ENCODE measurements at places on chromosomes 1 and 21.

GRCh38 chr1:6343506-6344405 is 49.8 kb downstream of the ACOT7 start:
- DNase-seq, result no peak

DNA sequence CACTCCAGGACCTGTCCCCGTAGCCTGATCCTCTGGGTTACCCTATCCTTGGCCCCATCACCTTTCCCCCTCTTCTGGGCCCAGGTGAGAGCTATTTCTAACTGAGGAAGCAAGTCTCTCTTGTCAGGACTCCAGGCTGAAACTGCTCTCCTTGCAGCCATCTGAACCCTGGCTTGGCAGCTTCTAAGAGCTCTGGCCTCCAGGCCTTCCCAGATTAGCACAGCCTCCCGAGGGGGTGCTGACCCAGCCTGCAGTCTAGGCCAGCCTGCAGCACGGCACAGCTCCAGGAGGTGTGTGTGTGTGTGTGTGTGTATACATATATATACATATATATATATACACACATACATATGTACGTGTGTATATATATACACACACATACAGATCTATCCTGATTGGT is 17.4 kb downstream of the CACNA1S start:
- DNase-seq, result no peak

DNA sequence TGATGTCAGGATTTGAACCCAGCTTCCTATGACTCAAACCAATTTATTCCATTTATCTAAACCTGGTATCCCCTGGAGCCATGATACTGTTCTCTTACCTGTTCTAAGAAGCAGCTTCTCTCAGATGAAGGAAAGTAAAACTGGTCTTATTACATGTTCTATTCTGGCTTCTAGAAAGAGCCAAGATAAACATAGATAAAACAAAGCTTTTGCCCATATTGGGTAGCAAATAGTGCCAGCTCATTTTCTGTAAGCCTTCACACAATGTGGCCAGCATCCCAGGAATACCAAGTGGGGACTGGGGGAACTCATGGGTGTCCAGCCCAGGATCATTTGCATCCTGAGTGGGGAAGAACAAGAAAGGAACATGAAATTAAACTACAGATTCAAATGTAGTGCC is 53.5 kb upstream of the EPHA8 start:
- no peak for DNase-seq

DNA sequence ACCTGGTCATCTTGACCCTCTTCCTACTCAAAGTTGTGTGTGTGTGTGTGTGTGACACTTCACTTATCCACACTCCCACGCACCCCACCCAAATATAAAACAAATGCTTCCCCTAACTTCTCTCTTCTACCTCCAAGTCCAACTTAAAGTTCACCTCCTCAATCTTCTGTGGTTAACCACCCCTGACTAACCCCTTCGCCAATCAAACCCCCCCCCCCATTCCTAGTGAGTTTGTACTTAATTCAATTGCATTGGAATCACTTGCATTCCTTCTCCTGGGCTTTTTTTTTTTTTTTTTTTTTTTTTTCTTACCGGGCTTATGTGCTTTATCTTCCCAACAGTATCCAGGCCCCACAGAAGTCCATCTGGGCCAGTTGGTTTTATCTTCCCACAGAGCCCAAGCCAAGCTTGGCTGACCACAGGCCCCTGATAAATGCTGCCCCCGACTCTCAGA is 78.4 kb downstream of the CD58 start:
- DNase-seq, result no peak

DNA sequence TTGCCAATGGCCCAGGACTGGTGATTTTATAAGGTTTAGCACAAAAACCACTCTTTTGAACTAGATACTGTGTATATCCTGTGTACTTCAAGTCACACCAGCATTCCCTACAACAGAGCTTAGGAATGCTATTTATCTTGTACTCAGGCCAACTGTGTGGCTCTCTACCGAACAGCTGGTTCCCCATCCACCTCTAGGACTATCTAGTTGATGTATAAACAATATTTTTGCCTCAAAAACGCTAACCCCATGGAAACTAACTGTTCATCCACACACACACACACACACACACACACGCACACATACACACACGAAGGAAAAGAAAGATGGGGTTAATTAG is 28.7 kb upstream of the SLC45A3 start:
- no peak for DNase-seq

DNA sequence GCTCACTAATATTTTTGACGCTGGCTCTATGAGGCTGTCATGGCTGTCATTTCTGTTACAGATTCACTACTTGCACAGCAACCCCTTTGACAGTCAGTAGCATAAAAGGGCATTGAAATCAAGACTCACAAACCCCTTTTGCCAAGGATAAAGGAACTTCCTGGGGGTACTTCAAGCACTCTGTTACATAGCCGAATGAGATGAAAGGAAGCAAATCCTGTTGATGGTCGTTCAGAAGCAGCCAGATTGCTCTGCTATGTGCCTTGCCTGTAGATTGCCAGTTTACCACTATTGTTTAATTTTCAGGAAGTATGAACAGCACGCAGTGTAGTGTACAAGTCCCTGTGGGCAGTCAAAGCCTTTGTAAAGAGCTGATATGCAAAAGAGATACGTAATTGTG is 296.2 kb downstream of the LRRIQ3 start:
- DNase-seq, result no peak

DNA sequence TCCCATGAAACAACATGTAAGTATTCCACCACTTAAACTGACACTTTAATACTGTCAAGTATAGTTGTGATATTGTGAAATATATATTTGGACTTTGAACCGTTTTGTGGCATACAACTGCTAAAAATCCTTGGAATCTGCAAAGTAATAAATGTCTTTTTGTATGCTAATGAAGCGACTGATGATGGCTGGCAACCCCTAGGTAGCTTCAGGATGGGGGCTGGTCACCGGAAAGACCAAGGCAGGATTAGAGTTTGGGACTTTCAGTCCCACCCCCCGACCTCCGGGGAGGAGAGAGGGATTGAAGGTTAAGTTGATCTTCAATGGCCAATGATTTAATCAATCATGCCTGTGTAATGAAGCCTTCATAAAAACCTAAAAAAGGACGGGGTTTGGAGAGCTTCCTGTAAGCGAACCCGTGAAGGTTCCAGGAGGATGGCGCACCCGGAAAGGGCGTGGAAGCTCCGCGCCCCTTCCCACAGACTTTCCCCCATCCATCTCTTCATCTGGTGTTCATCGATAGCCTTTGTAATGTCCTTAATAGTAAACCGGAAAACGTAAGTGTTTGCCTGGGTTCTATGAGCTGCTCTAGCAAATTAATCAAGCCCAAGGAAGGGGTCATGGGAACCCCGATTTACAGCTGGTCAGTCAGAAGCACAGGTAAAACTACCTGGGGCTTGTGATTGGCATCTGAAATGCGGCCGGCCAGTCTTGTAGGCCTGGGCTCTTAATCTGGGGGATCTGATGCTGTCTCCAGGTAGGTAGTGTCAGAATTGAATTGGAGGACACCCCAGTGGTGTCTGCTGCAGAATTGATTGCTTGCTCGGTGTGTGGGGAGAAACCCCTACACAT is 1.8 kb upstream of the ZNF281 start:
- DNase-seq, result no peak

DNA sequence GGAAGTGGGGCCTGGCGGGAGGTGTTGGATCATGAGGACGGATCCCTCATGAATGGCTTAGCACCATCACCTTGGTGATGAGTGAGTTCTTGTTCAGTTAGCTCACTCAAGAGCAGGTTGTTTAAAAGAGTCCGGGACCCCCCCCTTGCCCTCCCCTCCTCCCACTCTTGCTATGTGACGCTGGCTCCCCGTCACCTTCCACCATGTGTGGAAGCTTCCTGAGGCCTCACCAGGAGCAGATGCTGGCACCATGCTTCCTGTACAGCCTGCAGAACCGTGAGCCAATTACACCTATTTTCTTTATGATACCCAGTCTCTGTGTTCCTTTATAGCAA is 3.0 kb upstream of the SLC19A1 start:
- no peak for DNase-seq

DNA sequence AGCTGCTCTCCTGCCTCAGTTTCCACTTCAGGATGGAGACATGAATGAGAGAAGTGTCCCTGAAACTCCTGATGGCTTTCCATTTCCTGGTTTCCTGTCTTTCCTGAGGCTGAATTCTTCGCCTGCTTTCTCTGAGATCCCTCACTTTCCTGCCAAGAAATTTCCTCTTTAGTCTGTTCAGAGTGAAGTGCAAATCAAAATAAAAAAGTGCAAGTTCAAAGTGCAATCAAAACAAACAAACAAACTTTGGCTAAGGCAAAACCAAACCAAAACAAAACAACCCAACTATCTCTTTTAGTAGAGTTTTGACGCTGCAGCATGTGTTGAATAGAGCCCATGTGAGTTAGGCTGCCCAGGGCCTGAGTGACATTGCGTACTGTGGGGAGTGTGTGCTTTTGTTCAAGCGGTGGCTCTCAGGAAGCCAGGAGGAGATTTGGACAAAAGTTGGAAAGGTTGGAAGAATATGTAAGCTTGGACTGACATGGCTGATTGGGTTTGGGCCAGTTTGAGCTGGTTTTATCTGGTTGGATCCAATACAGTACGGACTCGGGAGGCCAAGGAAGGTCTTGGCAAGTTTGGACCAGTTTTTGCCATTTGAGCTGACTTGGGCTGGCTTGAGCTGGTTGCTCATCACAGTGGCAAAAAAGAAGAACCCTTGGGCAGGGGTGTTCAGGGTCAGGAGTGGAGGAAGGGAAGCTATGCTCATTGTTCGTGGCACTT is 61.1 kb upstream of the TINAGL1 start:
- no peak for DNase-seq

DNA sequence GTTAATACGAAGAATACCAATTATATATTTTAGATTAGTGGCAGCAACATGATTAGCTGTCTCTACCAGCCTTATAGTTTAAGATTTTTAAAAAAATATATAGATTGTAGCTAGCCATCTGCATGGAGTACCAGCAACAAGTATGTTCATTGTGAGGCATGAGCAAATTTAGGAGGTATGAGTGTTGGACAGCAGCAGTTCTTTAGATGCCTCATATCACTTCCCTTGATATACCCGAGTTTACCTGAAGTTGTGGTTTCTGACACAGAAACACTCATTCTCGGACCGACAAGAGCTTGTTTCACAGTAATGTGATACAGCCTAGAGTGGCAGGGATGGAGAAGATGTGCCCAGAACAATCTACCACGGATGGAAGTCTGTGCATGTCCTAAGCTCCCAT is 69.1 kb downstream of the RGS18 start:
- no peak for DNase-seq

DNA sequence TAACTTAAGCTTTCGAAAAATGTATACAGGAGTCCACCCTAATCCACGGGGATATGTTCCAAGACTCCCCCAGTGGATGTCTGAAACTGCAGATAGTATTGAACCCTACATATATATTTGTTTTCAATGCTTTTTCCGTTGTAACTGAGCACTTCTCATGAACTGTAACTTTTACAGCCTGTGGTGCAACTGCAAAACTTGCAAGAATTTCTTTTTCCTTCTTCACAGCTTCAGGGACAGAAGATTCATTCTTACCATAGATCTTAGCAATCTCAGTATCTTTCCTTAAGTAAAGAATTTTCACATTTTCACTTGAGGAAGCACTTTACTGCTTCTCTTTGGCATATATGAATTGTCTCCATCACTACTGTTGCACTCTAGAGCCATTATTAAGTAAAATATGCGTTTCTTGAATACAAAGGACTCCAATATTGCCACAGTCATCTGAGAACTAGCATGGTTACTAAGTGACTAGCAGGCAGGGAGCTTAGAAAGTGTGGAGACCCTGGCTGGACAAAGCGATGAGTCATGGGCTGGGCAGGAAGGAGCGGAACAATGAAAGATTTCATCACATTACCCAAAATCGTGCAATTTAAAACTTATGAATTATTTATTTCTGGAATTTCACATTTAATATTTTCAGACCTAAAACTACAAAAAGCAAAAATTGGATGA is 14.1 kb downstream of the DPYD start:
- DNase-seq, result no peak

GRCh38 chr1:116711263-116711840 is 42.9 kb upstream of the CD2 start:
- DNase-seq, result peak; percentile 21

- no peak for DNase-seq
Observed at GRCh38 chr1:35398739-35399138, 130.2 kb downstream of the ZMYM4 start.

- DNase-seq, result no peak
Observed at GRCh38 chr1:22398656-22399420, 52.8 kb upstream of the ZBTB40 start.

DNA sequence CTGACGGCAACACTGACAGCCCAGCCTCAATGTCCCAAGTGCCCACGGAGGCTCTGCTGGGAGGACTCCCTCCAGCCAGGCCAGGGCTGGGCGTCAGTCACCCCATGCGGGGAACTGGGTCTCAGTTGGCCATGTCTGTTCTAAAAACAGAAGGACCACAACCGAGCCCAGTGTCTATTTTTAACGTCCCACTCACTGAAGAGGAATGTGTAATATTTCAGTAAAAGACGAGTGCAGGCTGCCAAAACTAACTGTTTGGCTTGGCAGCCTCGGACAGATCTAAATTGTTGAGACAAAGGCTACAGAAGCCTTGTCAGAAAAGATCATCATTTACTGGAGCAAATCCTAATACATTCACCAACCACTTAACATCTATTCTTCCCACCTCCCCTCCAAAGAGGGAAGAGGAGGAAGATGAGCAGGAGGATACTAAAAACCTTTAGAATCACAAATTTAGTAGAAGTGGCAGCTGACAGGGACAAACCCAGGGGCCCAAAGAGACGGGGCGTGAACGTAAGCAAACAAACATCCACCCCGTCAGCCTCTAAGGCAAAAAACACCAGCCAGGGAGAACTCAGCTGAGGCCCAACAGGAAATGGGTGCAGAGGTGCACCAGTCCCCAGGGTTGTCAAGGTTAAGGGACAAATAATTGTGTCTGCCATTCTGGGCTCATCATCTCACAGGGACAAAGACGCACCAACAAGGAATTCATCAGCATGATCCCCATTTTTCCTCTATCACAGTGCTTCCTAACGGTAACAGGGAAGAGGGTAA is 18.7 kb downstream of the C1orf198 start:
- no peak for DNase-seq

DNA sequence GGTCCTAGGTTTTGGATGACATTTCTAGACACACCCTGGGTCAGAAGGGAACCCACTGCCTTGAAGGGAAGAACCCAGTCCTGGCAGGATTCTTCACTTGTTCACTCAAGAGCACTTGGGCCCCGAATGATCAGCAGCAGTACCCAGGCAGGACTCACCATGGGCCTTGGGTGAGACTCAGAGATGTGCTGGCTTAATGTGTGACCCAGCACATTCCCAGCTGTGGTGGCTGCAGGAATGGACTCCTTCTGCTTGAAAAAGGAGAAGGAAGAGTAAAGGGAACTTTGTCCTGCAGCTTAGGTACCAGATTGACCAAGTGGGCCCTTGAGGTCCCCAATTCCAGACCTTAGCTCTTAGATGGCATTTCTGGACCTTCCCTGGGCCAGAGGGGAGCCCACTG is 12.3 kb upstream of the SMAP2 start:
- DNase-seq, result no peak

GRCh38 chr1:42913426-42914091 is 45.1 kb downstream of the SLC2A1 start:
- no peak for DNase-seq

DNA sequence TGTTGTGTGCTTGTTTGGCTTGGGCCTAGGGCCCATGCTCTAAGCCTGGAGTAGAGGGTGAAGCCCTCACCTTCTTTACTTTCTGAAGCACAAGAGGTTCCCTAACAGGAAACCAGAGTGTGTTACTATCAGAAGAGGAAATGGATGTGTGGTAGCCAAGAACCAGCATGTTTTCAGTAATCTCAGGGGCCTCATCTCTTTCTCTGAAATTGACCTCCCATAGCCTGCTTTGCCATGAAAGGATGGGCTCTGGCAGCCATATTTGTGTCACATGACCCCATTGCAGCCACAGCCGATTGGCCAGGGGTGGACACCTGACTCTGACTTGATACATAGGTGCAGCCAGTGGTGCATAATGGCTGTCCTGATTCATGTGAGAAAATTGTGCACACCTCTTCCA is 18.6 kb downstream of the A3GALT2 start:
- no peak for DNase-seq

Measured in nucleus accumbens (tissue), 56 donors.